Fibroblast of skin of abdomen (primary cell): ENCODE measurements at places on chromosomes 6 and 20.

DNA sequence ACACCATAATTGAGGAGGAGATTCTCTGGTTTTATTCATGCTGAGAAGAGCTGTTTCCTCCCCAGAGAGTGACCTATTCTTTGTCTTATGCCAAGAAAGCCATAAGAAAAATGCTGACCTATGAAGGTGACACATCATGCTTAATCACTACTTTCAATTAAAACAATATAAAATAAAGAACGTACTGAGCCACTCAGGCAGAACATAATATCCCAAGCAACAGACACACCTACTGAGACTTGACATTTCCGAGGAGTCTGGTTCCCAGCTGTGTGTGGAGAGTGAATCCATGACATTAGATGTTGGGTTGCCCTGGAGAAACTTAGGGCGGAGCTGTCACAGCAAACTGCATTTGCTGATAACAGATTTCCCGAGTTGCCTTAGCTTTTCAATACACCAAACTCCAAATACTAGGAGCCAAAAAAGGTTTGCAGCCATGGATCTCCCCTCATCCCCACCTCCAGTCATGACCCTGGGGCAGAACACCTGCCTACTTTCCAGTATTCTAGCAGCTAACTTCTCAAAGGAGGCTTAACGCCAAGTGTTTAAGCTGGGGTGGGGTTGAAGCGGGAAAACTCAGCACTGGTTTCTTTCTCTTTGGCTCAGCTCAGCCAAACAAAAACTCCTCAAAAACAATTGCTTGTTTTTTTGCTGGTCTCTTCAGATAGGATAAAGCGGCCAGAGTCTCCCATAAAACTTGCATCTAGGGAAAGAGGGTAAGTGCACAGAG lies 92.2 kb downstream of the BACH2 start:
- peak; percentile 35 for DNase-seq

- DNase-seq: no peak
Observed at GRCh38 chr20:63934271-63935068, 21.7 kb downstream of the UCKL1 start.

GRCh38 chr6:70846207-70846835 lies 110.5 kb downstream of the B3GAT2 start:
- no peak for DNase-seq

- no peak for DNase-seq
Observed at GRCh38 chr6:160253292-160253691, 5.3 kb downstream of the SLC22A2 start.

DNA sequence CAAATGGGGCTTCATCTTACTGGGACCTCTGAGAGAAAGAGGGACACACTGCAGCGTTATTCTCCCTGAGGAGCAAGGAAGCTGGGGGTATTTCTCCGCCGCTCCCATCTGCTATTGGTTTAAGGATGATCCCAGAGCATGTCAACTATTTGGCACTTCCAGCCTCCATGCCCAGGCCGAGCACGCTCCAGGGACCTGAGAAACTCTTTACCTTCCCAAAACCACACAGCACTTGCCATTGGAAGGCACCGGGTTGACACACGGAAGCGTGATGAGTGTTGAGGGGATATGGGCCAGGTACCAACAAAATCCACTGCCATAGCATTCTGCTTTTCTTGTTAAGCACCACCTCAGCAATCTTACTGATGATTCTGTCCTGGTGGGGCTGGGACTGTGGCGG lies 92.4 kb upstream of the SLC24A3 start:
- no peak for DNase-seq

DNA sequence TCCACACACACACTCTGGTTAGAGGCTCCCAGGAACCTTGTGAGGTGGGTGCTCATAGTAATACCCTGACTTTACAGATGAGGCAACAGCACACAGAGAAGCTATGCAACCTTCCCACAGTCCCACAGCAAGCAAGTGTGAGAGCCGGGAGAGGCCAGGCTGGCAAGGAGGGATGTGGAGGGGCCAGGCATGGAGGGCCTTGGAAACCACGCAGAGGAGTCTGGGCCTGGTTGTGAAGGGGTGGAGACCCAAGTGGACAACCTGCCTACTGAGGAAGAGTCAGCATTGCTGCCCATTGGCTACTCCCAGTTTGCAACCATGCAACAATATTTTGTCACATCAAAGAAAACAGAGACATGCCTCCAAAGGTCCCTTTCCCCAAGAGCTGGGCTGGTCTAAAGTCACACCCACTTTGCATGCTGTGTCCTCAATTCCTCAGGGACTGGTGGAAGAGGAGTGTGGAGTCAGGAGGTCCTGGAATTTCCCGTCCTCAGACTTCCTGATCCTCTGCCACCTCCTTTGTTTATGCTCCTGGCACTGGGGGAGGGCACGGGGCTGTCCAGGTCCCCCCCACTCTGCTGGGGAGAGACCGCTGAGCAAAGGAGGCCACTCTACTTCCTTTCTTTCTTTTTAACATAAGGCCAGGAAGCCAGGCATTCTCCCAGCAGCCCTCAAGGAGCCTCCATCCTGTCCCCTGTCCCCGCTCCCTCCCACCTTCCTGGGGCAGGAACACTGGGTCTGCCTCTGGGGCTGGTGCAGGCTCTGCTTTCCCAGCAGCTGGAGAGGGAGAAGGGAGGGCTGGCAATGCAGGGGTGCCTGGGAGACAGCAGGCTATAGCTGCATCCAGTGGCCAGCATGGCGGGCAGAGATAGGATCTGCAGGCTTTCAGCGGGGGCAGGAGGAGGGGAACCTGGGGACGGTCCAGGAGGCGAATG lies 68.3 kb downstream of the NOL4L start:
- DNase-seq: no peak

DNA sequence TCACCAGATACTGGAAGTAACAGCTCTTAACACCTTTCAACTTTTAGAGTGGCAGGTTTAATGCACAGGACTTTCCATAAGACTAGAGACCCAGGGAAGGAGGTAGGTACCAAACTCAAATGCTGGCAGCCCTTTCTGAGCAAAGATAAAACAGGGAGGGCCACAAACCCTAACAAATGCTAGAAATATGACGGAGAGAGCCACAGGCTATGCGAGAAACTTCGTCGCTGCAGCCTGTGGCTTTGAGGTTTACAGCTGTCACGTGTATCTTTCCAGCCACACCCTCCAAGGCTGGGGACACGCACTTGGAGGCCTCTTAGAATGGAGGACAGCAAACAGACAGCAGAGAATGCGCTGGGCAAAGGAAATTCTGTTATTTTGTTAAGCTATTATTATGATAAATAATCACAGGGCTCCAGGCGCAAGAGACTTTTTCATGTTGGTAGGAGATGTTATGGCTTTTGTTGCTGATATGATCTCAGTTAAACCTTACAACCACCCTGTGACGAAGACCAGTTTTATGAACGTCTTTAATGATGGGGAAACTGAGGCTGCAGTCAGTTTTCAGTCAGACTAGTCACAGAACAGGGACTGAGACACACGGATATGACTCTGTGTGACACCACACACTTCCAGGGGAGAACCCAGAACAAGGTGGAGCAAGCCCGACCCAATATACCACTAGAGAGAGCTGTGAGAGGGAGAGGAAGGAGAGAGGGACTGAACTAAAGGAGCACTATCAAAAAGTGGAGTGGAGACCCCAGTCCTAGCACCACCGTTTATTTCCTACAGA lies 2.0 kb downstream of the TRAM2 start:
- DNase-seq: peak; percentile 51

DNA sequence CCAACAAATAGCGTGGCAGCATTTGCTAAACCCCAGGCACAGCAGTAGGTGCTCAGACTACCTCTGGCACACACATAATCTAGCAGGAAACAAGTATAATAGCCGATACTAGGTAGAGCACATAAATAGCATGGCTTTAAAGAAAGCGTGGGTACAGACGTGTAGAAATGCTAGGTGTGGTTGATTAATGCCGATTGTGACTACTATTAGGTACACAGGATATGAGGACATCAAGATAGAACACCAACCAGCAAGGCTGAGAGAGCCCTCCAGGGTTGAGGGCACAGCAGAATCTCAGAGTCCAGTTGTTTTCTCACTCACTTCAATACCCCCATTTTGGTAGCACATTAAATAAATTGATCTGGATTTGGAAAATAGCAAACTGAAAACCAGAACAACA lies 100.5 kb downstream of the PKHD1 start:
- DNase-seq: no peak

GRCh38 chr6:151241853-151242252 lies 2.1 kb downstream of the AKAP12 start:
- DNase-seq: no peak

GRCh38 chr20:2874456-2874855 lies 1.2 kb downstream of the PTPRA start:
- DNase-seq: no peak

GRCh38 chr6:30136570-30137286 lies 788 bp downstream of the TRIM40 start:
- no peak for DNase-seq

GRCh38 chr6:166021429-166021828 lies 146.2 kb downstream of the TBXT start:
- DNase-seq: no peak

DNA sequence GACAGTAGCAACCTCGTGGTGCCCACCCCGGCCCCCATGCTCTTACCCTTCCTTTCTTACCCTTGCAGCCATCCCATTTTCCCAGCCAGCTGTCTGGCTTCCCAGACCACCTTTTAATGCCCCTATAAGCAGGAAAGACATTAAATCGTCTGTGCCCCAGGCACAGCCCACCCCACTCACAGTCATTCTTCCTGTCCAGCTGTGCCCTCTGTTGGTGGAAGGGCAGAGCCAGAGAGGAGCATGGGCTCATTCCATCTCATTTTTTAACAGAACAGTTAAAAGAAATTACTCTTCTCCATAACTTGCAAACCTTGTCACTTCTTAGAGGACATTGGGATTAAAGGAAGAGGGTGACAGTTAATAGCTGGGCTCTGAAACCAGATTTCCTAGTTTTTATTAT lies 240.5 kb downstream of the NRN1 start:
- no peak for DNase-seq

GRCh38 chr6:43916924-43917877 lies 147.2 kb downstream of the VEGFA start:
- peak; percentile 81 for DNase-seq

GRCh38 chr6:85464722-85465150 lies 14.9 kb downstream of the NT5E start:
- peak; percentile 83 for DNase-seq

GRCh38 chr6:33926451-33926850 lies 122.6 kb upstream of the MLN start:
- DNase-seq: no peak

DNA sequence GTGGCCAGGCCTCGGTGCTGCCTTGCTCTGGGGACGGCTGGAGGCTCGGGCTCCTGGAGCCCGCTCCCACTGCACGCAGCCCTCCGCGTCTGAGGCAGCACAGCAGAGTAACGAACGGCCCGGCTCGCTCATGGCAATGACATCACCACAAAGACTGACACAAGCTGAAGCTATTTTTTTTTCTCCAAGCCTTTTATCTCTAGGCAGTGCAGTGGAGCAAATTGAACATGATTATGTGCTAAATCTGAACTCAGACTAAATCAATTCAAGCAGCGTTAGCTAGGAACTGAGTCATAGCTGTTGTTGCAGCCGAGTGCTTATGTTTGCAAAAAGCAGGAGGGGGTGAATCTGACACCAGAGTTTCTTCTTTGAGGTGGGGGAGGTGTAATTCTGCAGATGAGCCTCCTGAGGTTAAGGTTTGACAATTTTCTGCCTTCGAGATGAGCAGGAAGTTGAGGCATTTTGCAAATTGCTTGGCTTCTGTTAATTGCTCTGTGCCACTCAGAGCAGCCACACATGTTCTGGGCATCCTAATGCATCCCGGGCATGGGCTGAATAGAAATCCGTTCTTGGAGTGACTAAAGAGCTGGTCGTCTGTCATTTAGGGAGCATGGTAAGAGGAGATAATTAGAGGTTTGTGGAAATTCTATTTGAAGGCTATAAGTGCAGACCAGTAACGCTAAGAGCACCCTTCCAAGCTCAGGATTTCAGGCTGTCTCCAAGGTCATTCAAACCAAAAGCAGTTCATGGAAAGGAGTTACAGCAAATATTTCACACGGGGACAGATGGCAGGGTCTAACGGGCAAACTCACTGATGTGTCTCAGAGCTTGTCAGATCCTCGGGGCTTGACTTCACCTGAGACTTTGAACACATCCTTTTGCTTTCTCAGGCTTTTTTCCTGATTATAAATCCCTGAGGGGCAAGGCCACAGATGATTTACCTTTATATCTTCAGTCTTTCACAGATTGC lies 155.1 kb upstream of the ENPP5 start:
- peak; percentile 89 for DNase-seq

GRCh38 chr6:43627008-43627825 lies 1.8 kb downstream of the GTPBP2 start:
- DNase-seq: peak; percentile 95

DNA sequence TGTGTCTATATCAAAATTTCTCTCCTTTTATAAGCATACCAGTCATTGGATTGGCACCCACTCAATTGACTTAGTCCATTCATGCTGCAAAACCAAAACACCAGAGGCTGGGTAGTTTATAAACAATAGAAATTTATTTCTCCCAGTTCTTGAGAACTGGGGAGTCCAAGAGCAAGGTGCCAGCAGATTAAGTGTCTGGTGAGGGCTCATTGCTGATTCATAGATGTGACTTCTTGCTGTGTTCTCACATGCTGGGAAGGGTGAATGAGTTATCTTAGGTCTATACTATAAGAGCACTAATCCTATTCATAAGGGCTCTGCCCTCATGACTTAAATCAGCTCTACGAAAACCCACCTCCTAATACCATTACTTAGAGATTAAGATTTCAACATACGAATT lies 501.4 kb downstream of the EPM2A start:
- no peak for DNase-seq

GRCh38 chr20:8476021-8476420 lies 344.0 kb downstream of the PLCB1 start:
- DNase-seq: no peak

DNA sequence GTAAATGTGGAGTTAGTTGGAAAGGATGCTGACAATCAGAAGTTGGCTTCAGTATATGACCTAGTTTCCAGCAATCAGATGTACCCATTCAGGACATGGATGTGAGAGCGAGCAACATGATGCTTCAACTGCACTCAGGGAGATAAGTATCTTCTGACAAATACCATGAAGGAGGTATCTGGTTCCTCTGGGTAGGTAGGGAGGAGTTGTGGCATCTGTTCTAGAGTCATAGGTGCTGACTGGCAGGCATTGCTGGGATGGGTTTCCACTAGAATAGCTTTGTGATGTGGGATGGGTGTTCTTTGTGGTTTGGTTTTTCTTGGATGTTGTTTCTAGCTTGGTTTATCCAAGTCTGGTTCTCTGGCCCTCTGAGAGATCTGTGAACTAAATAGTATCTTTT lies 3.9 kb upstream of the REV3L start:
- DNase-seq: no peak
